ENCODE measurements at places on chromosomes 4 and X. TPM values are rescaled to one million over a fixed set of nuclear protein-coding genes. Genes with fewer than 3 reads are reported as not detected.
A peak's percentile ranks its signal among the peaks of the same experiment; 100 is the strongest.

GRCh38 chrX:12709047-12709446 lies 82.2 kb upstream of the PRPS2 start:
- H3K4me3 ChIP-seq, result no peak overlapping the region
- no peaks in the 10 kb centered on the region for H3K4me1 ChIP-seq
- H3K27ac ChIP-seq, result no peak overlapping the region
- no peak for DNase-seq
- H3K36me3 ChIP-seq, result no peaks in the 10 kb centered on the region
- H3K27me3 ChIP-seq, result no peaks in the 10 kb centered on the region

DNA sequence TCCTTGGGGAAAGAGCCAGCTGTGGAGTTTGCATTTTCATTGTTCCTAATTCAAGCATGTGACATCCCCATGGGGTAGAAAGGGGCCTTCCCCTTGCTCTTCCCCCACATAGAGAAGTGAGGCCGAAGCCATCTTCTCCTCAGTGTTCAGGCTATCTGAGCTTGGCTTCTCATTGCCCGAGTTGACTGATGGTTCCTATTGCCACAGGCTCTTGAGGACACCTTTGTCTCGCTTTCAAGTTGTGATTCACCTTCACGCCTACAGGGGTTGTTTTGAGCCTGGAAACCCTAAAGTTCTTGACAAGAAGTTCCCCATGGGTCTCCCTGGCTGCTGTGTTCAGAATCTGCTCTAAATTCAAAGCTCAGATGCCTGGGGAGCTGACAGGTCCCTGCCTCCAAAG lies 25.0 kb downstream of the CCNQ start:
- H3K4me3 ChIP-seq, result no peak overlapping the region
- no peaks in the 10 kb centered on the region for H3K4me1 ChIP-seq
- H3K27ac ChIP-seq, result no peak overlapping the region
- no peaks in the 10 kb centered on the region for H3K36me3 ChIP-seq
- no peaks in the 10 kb centered on the region for H3K27me3 ChIP-seq

- no peaks in the 10 kb centered on the region for H3K36me3 ChIP-seq
- no peaks in the 10 kb centered on the region for H3K27me3 ChIP-seq
- H3K4me3 ChIP-seq, result no peak overlapping the region
- no peak for DNase-seq
Observed at GRCh38 chr4:155761916-155762315, 3.1 kb downstream of the GUCY1B1 start.

DNA sequence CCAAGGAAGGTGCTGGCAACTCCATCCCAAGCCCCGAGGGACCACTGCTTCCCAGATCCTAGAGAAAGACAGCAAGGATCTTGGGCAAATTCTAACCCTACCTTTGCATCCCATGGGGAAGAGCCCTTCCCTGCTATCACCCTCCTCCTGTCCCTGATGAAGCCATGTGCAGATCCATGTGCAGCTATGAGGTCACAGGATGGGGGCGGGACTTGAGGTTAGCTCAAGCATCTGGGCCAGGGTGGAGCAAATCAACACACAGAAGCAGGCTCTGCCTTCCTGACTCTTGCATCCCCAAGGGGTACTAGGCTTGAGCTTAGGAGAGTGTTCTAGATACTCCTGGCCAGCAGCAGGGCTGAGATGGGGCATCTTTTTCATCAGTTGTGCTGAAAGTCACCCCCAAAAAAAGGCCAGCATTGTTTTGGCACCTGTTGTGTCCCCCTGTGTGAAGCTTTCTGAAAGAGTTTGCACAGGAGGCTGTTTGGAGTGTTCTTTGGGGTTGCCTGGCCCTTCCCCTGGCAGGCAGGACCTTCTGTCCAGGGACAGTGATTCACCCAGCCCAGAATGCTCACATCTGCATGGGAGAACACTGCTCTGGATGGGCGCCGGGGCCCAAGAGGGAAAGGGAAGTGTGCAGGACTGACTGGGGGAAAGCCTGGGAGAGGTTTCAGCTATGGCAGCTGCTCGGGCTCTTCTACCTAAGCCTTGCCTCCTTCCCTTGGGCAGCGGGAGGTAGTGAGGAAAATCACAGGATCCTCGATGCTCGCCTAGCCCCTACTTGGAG lies 50.8 kb downstream of the PRPS1 start:
- H3K4me1 ChIP-seq, result peaks cover 25% of the 10 kb centered on the region
- no peaks in the 10 kb centered on the region for H3K36me3 ChIP-seq
- peak; percentile 80 for DNase-seq
- H3K27ac ChIP-seq, result peak overlapping the region; percentile 57

- no peaks in the 10 kb centered on the region for H3K4me1 ChIP-seq
- H3K36me3 ChIP-seq, result no peaks in the 10 kb centered on the region
- DNase-seq, result no peak
- no peaks in the 10 kb centered on the region for H3K27me3 ChIP-seq
- no peak overlapping the region for H3K27ac ChIP-seq
- no peak overlapping the region for H3K4me3 ChIP-seq
Observed at GRCh38 chrX:132144061-132144460, 16.2 kb upstream of the FRMD7 start.

The S100G gene
- not detected for total RNA-seq
